Stimulated activated CD8-positive, alpha-beta memory T cell treated with anti-CD3 and anti-CD28 coated beads, Interleukin-7, amount 100 ng/mL, for 48 hours (primary cell): ENCODE measurements at places on chromosomes 3 and 15.

GRCh38 chr3:156455839-156456238 is 99.1 kb downstream of the SSR3 start:
- no peak for DNase-seq

- DNase-seq: no peak
These were observed 70.4 kb downstream of the FOXP1 start for GRCh38 chr3:71513081-71513480.

DNA sequence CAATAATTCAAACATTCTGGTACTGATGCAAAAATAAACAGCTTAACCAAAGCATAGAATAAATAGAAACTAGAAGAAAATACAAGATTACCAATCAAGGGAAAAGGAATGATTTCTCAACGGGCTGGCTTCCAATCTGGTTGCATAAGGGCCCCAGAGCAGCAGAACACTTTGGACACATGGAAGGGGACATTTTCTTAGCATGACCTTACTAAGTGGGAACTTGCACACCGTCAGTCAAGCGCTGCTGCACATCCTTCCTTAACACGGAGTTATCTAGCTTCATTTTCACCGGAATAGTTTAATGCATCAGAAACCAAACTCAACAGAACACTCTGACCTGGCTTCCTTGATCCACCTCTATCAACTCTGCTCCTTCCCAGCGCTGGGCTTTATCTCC is 388.5 kb downstream of the VPS13C start:
- no peak for DNase-seq

GRCh38 chr3:86790884-86791549 is 199.9 kb downstream of the VGLL3 start:
- no peak for DNase-seq

- no peak for DNase-seq
These were observed 234.5 kb downstream of the UACA start for GRCh38 chr15:70528816-70529215.

DNA sequence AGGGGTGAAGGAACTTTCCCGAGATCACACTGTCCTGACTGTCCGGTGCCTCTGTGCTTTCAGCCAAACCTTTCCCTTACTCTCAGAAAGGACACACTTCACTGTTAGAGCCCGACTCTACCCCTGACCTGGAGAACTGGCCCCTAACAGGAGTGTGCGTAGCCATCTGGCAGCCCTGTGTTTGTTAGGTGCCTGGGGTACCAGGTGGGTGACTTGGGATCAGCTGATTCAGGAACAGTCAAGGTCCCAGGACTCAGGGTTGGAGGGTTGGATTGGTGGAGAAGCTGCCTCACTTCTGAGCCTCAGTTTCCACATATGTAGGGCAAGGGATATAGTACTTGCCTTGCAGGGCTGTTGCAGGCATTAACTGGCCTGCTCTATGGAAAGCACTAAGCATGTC is 98.3 kb upstream of the SLC6A11 start:
- no peak for DNase-seq

- no peak for DNase-seq
These were observed 2.9 kb upstream of the STRIT1 start for GRCh38 chr3:155296413-155296812.

GRCh38 chr3:84946240-84946639 is 12.5 kb upstream of the CADM2 start:
- DNase-seq: no peak

GRCh38 chr3:183854318-183855035 is 29.1 kb upstream of the MAP6D1 start:
- no peak for DNase-seq

GRCh38 chr3:129577366-129577765 is 29.1 kb downstream of the PLXND1 start:
- DNase-seq: no peak

- DNase-seq: no peak
These were observed 148.8 kb downstream of the SLC9A9 start for GRCh38 chr3:143699424-143699823.

- DNase-seq: no peak
These were observed 119.9 kb upstream of the FEZF2 start for GRCh38 chr3:62493109-62493801.

- no peak for DNase-seq
These were observed 13.9 kb upstream of the GNAI2 start for GRCh38 chr3:50222169-50222528.

DNA sequence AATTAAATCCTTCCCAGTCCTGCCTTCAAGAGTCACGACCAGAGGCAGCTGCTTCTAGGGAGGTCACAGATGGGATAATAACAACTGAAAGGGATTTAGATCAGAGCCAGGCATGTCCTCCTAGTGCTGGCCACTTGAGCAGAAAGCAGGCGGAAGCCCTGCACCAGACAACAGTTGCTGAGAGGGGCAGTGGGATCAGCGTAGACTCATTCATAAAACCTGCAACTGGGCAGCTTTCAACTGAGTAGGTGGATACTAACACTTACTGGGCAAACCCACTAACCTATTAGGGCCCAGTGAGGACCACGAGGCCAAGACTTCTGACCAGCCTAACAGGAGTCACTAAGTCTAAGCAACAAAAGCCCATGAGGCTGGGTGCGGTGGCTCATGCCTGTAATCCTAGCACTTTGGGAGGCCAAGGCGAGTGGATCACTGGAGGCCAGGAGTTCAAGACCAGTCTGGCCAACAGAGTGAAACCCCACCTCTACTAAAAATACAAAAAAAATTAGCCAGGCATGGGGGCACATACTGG is 67.0 kb downstream of the DAPK2 start:
- DNase-seq: no peak

DNA sequence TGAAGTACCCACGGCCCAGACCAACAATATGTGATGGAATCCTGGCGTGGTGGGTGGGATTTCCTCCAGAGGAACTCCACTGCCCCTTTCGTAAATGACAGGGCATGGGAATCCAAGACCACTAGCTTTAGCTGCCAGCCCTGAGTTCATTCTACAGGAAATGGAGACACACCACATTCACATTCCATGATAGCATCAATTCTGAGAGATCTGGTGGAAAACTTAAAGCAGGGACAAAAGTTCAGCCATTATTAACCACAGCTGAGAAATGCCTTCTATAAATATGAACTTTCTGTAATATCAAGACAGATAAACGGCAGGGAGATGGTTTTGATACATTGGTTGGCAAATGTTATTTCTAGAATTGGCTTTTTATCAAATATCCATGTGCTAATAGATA is 98.2 kb downstream of the FBN1 start:
- no peak for DNase-seq

DNA sequence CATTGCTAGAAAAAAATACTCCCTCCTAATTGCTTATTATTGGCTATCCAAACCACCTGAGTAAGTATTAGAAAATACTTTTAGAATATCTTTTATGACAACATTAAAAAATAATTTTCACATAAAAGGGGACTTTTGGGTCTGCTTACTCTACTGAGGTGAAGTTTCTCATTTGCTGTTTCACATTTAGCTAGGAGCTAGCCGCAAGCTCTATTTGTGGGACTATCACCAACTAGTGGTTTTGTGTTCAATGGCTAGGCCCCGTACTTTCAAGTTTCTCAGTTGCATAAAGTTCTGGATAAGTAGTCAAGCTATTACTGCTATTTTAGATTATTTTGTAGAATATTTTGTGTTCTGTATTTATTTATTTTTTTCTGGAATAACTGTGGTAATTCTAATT is 244.2 kb upstream of the SLITRK3 start:
- DNase-seq: no peak

DNA sequence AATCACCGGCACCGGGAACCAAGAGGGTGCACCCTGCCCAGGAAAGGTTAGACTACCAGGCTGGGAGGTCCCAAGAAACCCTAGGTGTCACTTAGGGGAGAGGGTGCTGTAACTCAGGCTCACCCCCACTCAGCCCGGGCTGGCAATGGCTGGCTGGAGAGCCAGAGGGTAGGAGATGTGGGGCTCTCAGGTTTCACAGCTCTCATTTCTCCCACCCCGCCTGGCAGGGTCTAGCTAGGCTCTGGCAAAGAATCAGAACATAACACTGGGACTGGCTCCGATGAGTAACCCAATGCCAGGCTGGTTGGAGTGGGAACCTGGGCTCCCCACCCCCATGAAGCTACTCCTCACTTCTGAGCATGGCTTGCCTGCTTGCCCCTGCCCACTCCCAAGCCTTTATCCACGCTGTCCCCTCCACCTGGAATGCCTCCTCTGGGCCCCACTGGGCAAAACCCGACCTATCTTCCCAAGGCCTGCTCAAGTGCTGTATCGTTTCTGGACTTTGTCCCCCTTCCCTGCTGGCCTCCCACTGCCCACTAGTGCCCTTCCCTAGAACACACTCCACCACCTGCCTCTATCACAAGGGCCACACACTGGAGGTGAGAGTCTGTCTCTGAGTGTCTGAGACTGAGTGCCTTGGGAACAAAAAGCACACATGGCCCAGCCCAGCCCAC is 2.0 kb downstream of the CIB2 start:
- DNase-seq: no peak

DNA sequence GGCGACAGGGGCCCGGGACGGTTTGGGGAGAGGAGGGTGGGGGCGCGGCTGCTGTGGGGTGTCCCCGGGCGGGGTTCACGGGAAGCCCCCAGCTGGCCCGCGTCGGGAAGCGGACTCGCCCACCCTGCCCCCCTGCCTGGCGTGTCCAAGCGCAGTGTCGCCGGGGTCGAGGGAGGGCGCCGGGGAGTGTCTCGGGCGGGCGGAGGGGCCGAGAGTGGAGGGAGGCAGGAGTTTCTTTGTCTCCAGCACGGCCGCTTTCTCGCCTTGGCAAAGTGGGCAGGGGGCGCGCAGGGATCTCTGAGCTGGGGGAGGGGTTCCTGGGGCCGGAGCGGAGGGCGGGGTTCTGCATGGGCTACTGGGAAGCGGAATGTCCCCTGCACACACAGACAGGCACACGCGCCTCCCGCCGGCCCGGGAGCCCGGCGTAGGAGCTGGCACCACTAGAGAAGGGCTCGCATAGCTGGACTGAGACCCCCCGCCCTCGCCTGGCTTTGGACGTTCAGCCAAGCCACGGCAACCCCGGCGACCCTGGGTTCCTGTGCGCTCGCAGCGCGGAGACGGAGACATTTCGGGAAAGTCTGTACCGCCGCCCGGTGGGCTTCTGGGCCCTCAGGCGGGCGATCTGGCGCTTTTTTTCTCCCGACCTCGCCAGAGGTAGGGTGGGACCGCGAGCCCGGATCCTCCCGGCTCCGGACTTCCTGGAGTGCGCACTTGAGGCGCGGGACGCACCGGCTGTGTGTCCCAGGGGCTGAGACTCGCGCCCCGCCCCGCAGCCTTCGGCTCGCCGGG is 822 bp downstream of the ST8SIA2 start:
- DNase-seq: no peak

- DNase-seq: no peak
These were observed 8.9 kb downstream of the VWA5B2 start for GRCh38 chr3:184238246-184238818.

DNA sequence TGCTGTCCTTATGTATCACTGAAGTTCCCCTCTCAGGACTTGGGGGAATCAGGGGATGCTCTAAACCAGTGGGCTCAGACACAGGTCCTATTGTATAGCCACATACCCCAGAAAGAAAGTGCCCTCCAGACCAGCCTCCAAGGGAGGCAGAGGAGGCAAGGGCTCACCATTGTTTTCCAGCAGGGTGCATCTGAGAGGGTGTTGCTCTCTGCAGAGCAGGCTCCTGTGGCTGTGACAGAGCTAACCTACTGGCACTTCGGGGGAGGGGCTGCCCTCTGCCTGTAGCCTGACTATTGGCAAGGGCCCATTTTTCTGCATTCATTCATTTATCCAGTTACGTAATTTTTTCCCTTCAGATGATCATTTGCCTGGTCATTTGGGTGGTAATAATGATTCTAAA is 39.9 kb downstream of the EEFSEC start:
- DNase-seq: no peak

- no peak for DNase-seq
These were observed 34.4 kb upstream of the HCN4 start for GRCh38 chr15:73403171-73403570.

GRCh38 chr3:121598564-121598963 is 5.4 kb downstream of the FBXO40 start:
- no peak for DNase-seq

- DNase-seq: no peak
These were observed 2.6 kb upstream of the HYAL2 start for GRCh38 chr3:50325113-50325480.

DNA sequence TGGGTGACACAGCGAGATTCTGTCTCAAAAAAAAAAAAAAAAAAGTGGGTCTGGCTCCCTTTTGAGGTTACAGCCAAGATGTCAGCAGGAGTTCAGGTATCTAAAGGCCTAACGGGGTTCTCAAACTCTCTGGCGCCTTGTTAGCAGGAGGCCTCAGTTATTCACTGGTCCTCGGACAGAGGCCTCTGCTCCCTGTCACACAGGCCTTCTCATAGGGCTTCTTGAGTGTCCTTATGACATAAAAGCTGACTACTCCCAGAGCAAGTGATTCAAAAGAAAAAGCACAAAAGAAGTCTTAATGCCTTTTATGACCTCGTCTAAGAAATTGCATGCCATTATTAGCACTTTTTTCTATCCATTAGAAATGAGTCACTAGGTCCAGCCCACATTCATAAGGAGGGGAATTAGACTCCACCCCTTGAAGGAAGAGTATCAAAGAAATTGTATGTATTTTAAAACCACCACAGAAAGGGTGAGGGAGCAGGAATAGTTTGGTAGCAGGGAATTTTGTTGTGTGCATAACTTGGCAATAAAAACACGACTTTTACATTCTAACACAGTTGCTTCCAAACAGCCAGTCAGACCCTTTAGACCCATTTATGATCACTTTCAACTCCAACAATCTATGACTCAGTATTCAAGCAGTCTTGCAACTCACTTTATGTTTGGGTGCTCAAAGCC is 90.3 kb downstream of the MEX3B start:
- no peak for DNase-seq

DNA sequence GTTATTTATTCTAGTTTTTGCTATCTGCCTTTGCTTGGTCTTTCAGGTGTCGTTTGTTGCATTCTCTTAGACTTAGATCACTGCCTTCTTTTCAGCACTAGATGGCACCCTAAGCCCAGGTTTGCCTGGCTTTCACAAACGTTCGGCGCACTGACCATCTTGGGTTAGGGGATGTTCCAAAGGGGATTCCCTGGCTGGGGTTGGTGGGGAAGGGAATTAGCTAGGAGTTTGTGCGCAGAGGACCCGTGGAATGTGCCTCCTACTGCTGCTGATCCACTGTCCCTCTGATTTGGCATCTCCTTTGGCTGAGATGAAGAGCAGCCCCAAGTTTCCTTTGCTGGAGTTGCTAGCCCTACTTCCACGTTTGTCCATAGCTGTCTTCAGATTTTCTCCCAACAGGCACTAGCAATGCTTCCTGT is 33.9 kb downstream of the PFN2 start:
- DNase-seq: no peak

DNA sequence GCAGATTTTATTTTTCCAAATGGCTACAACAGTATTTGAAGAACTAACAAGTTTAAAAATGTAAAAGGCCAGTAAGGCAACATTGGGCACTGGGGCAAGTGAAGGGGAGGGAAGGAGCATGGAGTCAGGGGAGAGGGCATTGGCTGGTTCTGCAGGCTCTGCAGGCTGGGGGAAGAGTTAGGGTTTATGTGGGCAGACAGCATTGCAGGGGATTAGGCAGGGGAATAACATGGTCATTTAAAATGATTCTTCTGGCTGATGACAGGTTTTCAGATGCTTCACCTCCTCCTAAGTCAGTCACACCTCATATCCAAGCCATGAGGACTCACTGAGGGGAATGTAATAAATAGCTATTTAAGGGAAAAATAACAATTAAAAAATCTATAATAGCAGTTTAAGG is 52.6 kb downstream of the BTD start:
- no peak for DNase-seq

GRCh38 chr3:189944285-189945145 is 176.2 kb downstream of the P3H2 start:
- DNase-seq: no peak

GRCh38 chr3:176351408-176351807 is 845.9 kb downstream of the TBL1XR1 start:
- no peak for DNase-seq
